ENCODE measurements at places on chromosomes 6 and 20.

DNA sequence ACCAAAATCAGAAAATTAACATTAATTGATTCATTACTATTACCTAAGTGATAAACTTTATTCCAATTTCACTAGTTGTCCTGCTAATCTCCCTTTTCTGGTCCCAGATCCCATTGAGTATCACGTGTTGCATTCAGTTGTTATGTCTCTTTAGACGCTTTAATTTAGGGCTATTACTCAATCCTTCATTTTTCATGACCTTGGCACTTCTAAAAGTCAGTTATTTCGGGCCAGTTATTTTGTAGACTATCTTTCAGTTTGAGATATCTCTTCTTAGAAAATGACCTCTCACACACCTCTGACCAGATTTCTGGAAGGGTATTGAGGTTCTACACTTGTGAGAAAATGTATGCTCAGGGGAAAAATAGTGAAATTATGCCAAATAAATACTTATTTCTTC, 34.0 kb upstream of the TASP1 start:
- no peak for DNase-seq

GRCh38 chr20:64082126-64082731, 2.0 kb downstream of the LKAAEAR1 start:
- no peak for DNase-seq

- no peak for DNase-seq
Observed at GRCh38 chr6:21444711-21445260, 148.8 kb upstream of the SOX4 start.

DNA sequence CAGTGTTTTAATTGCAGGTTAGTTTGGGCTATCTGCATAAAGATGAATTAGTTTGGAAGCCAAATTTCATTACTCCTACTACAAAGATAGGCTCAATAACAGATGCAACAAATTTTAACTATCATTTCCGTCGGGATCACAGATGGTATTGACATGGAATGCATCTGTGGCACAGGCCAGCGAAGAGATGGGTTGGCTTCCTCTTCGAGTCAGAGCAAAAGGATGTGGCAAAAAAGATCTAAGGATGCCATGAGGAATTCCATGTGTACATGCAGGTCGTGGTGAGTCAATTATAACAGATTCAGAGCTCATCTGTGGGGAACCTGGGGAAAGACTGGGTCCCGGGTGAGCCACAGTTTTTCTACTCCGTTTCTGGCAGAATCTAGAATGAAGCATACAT, 83.0 kb upstream of the CITED2 start:
- no peak for DNase-seq

DNA sequence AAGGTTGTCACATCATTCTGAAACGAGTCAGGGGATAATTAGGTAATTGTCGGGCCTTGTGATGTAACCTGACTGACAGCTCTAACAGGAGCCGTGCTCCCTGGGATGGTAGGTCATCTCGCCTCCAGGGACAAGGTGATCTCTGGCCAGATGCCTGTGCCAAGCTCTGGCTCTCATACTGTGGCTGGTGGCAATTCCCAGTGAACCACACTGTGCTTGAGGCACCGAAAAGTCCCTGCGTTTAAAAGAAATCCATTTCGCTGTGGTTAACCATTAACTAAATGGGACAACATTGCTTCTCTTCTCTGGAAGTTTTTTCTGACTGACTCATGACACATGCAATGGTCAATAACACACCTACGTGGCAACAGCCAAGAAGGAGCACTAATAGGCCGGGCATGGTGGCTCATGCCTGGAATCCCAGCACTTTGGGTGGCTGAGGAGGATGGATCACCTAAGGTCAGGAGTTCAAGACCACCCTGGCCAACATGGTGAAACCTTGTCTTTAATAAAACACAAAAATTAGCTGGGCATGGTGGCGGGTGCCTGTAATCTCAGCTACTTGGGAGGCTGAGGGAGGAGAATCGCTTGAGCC, 669.2 kb downstream of the PRKN start:
- no peak for DNase-seq

DNA sequence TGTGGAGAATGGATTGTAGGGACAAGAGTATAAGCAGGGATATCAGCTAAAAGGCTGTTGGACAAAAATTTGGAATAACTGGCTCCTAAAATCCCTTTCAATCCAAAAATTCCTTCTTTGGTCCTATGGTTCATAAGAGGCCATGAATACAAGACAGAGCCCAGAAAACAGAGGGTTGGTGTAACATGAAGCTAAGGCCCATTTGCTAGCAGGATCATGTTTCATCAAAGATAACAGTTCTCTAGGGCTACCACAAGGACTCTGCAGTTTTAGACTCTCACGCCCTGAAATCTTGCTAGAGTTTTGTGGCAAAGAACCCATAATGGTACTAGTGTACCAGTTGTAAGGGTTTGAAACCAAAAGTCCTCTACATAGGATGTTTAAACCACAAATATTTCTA, 327.8 kb upstream of the TBX18 start:
- DNase-seq = no peak

DNA sequence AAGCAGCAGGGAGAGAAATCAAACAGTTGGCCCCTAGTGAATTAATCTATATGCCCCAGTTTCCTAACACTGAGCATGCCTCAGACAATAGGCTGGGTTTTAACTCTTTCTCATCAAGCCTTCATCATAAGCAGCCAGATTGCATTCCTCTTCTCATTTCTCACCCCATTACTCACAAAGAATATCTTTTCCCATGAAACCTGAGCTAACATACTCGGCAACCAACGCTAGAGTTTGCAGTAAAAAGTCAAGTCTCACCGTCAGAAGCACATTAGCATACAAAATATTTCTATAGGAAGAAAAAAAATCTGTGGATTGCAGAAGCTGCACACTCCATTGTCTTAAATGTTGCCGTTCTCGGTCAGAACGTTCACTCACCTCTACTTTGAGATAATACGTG, 429.9 kb upstream of the ARID1B start:
- DNase-seq = no peak

DNA sequence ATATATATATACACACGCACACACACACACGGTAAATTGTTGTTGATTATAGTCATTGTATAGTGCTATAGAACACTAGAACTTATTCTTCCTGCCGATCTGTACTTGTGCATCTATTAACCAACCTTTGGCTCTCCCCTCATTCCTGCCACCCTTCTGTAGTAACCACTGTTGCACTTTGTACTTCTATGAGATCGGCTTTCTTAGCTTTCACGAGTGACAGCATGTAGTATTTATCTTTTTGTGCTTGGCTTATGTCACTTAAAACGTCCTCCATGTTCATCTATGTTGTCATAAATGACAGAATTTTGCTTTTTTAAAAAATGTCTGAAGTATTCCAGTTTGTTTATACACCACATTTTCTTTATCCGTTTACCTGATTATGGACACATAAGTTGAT, 20.9 kb upstream of the DYNLRB1 start:
- DNase-seq = no peak

- no peak for DNase-seq
Observed at GRCh38 chr6:46243754-46244153, 73.0 kb upstream of the ENPP5 start.

- no peak for DNase-seq
Observed at GRCh38 chr6:150075034-150075421, 6.1 kb upstream of the ULBP3 start.

DNA sequence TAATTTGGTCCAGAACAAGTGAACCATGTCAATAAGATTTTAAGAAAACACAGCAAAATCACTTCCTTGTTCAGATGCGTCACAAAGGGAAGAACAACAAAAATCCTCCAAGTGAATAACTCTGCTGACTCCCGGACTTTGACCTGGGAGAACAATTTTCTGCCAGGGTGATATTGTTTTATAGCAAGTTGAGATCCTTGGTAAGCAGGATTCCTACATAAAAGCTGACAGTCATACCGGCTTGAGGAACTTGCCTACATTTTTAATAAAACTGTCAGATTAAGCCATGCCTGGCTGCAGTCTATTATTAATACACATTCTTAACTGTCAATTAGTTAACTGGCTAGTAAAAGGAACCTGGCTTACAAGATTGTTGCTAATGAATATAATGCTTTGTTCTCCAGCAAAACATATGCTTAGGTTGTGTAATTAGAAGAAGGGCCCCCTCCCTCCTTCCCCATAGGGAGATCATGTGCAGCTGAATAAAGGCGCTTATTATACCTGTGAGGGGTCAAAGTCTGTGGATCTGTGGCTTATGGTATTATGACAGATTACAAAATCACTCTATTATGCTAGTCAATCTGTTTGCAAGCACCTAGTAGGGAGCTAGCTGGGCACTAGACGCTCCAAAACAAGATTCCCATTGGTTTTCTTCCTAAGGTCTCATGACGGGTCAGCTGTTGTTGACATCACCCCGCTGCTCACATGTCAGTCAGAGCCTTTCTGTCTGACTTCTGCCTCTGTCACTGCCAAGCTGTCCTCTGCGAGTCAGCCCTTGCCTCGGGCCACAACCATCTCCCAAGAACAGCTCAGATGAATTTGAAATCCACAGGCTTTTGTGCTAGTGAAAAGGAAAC, 44.6 kb upstream of the SEC63 start:
- no peak for DNase-seq

GRCh38 chr6:3471711-3472110, 14.9 kb upstream of the SLC22A23 start:
- DNase-seq = no peak

DNA sequence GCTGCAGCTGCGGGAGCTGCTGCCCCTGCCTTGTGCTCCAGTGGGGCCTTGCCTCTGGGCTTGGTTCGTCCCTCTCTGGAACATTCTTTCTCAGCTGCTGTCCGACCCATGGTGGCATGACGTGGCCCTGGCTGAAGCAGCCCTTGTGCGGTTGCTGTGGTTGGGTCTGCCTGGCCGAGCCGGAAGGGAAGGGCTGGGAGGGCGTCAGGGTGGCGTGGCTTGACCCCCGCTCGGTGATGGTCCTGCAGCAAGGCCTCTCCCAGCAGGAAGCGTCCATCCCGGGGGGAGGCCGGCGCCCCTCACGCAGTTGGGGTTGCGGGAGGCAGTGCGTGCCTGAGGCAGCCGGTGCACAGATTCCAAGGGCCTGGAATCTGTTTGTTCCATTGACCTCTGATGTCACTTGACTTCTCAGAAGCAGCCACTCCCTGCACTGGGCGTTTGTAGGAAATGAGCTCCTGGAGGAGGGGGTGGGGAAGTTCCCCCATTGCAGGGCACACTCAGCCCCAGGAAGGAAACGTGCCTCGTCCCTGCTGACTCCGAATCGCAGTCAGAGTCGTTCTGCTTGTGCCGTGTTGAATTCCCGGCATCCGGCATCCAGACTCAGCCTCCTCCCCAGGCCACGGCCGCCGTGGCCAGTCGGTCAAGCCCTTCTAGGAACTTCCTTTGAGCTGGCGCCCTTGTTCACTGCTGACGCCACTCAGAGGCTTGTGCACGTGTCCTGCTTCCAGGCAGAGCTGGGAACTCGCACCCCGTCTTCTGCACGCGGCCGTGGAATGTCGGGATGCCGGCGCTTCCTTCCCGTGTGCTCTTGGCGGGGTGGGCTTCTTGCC, 9.7 kb upstream of the TNFRSF6B start:
- no peak for DNase-seq

DNA sequence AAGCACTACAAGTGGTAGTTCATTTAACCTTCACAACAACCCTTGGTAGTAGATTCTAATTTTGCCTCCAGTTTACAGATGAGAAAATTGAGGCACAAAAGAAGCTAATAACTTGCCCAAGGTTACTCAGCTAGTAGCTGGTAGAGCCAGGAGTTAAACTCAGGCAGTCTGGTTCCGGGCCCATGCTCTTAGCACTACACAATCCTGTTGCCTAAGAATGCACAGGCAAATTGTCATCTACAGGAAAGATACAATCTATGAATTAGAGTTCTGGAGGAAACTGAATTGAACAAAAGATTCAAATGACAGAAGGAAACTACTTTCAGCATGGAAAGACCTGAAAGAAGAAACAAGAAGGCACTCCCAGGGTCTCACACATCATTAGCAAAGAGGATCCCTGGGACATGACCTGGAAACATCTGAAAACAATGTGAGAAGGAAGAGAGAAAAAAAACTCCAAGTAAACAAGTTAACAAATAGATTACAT, 56.8 kb downstream of the ZHX3 start:
- DNase-seq = no peak

DNA sequence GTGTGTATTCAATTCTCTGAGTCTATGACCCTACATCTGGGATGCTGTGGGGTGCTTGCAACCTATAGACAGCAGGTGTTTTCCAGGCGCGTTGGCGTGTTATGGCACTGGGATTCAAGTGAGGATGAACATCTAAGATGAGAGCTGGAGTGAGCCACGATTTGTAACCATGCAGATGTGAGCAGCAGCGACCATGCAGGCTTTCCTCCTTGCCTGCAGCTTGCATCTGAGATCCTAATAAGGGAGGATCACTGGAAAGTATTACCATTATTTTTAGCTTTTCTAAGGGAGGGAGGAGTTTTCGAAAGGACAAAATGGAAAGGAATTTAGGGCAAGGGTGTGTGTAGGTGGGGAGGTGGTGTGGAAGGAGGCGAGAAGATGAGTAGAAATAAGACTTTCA, 216.7 kb downstream of the ATXN1 start:
- no peak for DNase-seq

GRCh38 chr6:166417285-166417691, 34.5 kb upstream of the MPC1 start:
- DNase-seq = no peak

GRCh38 chr6:153392156-153392555, 261.1 kb upstream of the RGS17 start:
- DNase-seq = no peak

GRCh38 chr6:51472745-51473487, 614.5 kb downstream of the PKHD1 start:
- no peak for DNase-seq

GRCh38 chr6:104949206-104949605, 7.7 kb upstream of the LIN28B start:
- DNase-seq = no peak

DNA sequence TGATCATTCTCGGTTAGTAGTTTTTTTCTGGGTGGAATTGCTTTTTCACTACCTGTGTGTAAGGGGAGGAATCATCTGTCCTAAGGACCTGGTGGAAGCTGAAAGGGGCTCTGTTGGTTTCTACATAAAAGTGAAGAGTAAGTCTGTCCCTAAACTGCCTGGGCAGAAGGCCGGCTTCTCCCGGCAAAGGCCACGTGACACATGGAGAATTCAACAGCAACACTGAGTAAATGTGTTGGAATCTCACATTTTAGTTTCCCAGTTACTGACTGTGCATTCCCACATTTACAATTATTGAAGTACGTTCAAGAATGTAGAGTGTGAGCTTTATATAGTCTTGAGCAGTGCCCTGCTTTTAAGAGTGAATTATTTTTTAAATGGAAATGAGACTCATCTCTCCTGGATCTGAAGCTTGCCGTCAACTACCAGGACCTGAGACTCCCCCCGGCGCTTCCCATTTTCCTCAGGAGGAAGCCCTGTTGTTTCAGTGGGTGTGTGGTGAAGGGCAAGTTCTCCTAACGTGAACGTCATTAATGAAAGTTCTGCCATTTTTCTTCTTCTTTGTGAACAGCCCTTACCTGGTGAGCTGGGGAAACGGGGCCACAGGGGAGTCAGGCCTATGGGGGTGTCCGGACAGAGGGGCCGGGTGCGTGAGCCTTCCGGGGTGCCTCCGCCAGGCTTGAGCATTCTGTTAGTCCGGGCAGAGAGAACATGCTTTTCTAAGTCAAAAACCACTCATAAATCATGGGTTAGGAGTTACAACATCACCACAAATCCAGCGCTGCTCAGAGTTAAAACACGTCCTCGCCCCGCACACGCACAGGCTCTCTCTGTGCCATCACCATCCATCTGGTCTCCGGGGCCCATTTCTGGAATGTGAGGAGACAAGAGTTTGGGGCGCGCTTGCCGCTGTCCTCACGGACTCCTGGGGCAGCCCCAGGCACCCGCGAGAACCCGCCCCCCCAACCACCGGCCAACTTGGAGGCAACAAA, 56.6 kb upstream of the SMOC2 start:
- no peak for DNase-seq
